Femur (tissue), 1 donor: ENCODE measurements at places on chromosomes 16 and 17.
A peak's percentile ranks its signal among the peaks of the same experiment; 100 is the strongest.

GRCh38 chr16:30700971-30701370, 2.0 kb downstream of the SRCAP start:
- no peak for DNase-seq

- no peak for DNase-seq
Observed at GRCh38 chr17:79842136-79842655, 3.0 kb upstream of the CBX4 start.

DNA sequence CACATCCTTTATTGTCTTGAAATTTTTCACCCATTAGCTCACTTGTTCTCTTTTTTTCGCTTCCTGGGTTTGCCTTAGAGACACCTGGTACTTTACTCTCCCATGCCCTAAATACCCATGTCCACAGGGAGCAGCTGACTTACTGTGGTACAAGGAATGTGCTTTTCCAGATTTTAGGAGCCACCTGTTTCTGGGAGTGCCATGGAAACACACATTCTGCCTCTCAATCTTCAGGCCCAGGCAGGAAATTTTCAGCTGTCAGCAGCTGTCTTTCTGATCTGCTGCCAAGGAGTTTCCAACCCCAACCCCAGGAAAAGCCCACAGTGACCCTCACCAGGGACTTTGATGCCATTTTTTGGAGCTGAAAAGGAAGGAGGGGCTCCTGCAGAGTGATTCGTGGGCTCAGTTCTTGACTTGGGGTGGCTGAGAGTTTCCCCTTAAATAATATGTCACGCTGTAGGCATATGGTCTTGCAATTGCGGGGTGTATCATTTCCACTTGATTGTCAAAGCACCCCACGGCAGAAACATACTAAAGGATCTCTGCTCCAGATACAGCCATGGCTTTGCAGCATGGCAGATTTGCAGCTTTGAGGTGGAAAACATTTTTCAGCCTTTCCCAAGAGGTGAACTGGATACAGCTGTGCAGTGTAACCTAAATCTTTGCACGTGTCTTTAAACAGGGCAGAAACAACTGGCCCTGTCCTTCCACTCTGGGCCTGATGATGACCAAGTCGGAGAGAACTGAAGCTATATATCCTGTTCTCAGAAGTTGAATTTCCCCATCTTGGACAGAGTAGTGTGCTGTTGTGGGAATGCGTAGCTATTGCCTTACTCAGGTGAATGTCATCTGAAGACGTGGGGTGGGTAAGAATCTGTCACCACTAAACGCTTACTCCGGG, 19.2 kb downstream of the RBFOX1 start:
- peak; percentile 75 for DNase-seq

DNA sequence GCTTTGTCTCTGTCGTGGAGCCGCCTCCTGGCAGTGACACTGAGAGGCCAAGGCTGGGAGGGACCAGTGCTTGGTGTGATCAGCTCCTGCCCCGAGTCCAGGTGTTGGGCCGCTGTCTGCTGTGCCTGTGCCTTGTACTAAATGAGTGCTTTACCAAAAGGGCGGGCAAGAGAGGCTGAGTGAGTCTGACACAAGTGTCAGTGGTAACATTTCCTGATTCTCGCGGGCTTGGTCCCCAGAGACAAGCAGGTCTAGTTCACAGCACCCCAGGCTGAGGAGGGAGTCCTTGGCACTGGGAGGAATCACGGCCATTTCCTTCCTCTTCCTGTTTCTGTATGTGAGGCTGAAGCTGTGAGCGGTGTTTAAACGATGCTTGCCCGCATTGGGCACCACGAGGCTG, 30.2 kb downstream of the PLD6 start:
- DNase-seq, result no peak

DNA sequence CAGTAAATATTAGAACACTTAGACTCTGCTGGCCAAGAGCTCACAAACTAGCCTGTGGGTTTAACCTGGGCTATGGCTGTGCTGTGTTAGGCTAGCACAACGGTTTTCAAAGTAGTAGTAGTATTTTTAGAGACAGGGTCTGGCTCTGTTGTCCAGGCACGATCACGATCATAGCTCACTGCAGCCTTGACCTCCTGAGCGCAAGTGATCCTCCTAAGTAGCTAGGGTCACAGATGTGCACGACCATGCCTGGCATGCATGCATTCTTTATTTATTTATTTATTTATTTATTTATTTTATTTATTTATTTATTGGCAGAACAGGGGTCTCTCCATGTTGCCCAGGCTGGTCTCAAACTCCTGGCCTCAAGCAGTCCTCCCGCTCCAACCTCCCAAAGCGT, 10.3 kb downstream of the MRPL27 start:
- DNase-seq, result no peak

DNA sequence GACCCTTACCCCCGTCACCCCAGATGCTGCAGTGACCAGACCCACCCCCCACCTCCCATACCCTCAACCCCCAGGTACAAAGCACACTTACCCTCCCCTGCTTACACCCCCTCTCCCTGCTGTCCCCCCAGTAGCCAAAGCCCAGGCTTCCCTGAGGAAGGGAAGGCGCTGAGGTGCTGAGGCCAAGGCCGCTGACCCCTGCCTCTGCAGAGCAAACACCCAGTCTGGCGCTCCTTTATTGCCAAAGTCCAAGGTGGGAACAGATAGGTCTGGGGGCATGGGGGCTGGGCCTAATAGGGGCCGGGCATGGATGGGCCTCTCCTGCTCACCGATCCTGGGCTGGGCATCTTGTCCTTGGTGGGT, 683 bp downstream of the LCAT start:
- no peak for DNase-seq

- DNase-seq, result no peak
Observed at GRCh38 chr17:20200016-20200795, 191.0 kb downstream of the SPECC1 start.

- no peak for DNase-seq
Observed at GRCh38 chr17:81066072-81066471, 31.1 kb downstream of the BAIAP2 start.

DNA sequence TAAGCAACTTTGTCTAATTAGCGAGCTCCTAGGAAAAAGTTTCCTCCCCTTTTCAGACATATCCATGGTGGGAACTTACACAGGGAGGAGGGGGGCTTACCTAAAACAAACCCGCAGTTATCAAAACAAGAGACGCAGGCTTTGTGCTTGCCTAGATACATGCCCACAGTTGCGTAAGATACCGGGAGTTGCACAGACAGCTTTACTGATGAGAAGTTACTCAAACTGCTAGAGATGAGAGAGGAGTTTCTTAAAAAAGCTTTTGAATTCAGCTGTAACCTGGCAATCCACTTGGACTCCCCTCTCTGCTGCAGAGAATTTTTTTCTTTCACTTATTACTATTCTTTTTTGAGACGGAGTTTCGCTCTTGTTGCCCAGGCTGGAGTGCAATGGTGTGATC, 6.8 kb upstream of the ZP2 start:
- DNase-seq, result no peak

- no peak for DNase-seq
Observed at GRCh38 chr17:75301049-75301448, 11.8 kb upstream of the SLC25A19 start.

GRCh38 chr16:72149676-72150464, 22.1 kb downstream of the PMFBP1 start:
- no peak for DNase-seq

GRCh38 chr16:12348733-12349704, 372.5 kb downstream of the SNX29 start:
- DNase-seq, result no peak

GRCh38 chr16:64276646-64277045, 845.2 kb downstream of the CDH11 start:
- DNase-seq, result no peak

- no peak for DNase-seq
Observed at GRCh38 chr17:37786481-37786880, 41.6 kb upstream of the HNF1B start.
